ENCODE measurements at places on chromosomes 5 and 9. TPM values are rescaled to one million over a fixed set of nuclear protein-coding genes. Genes with fewer than 3 reads are reported as not detected.

The RASGRF2 gene
- 0.19 TPM for total RNA-seq

The HTR1A gene
- not detected for total RNA-seq

The PGM5 gene
- total RNA-seq = 1.0 TPM

The OMD gene
- total RNA-seq = not detected

The SLC34A3 gene
- total RNA-seq = not detected

The C1QTNF2 gene
- not detected for total RNA-seq

The PRKAA1 gene
- 73.4 TPM for total RNA-seq

The DNAI1 gene
- not detected for total RNA-seq

The ZFP62 gene
- total RNA-seq = 17.5 TPM

The JAK2 gene
- total RNA-seq = 5.7 TPM

The PDCD1LG2 gene
- total RNA-seq = 14.5 TPM

The FAM153A gene
- under 0.01 TPM for total RNA-seq

The PCDHA1 gene
- not detected for total RNA-seq

The SMIM33 gene
- not detected for total RNA-seq

The TRAF1 gene
- 1.0 TPM for total RNA-seq

The FCN2 gene
- not detected for total RNA-seq

The SOWAHA gene
- not detected for total RNA-seq

The GMCL2 gene
- total RNA-seq = not detected

The MLANA gene
- not detected for total RNA-seq

The FYB1 gene
- total RNA-seq = 6.6 TPM

The OR2K2 gene
- not detected for total RNA-seq
